ENCODE measurements at places on chromosomes 2 and 18.

GRCh38 chr2:241958818-241959545 lies 89.5 kb downstream of the RTP5 start:
- DNase-seq = no peak

- DNase-seq = no peak
Observed at GRCh38 chr18:12803069-12803936, 80.7 kb downstream of the PTPN2 start.

DNA sequence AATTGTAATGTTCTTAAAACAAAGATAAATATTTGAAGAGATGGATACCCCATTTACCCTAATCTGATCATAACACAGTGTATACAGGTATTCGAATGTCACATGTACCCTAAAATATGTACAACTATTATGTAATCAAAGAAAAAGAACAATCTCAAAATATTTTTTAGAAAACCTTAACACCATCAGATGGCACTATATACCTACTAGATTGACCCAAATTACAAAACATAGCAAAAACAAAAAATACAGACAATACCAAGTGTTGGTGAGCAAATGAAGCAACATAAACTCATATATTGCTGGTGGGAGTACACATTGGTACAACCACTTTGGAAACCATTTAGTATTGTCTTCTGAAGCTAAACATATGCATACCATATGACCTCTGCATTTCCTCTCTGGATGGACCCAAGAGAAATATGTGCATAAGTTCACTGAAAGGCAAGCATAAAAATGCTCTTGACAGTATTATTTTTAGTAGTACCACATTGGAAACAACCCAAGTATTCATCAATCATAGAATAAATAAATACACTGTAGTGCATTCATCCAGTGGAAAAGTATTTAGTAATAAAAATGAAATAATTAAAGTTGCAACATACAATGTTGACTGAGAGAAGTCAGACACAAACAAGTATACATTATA lies 55.8 kb downstream of the GDF7 start:
- no peak for DNase-seq

DNA sequence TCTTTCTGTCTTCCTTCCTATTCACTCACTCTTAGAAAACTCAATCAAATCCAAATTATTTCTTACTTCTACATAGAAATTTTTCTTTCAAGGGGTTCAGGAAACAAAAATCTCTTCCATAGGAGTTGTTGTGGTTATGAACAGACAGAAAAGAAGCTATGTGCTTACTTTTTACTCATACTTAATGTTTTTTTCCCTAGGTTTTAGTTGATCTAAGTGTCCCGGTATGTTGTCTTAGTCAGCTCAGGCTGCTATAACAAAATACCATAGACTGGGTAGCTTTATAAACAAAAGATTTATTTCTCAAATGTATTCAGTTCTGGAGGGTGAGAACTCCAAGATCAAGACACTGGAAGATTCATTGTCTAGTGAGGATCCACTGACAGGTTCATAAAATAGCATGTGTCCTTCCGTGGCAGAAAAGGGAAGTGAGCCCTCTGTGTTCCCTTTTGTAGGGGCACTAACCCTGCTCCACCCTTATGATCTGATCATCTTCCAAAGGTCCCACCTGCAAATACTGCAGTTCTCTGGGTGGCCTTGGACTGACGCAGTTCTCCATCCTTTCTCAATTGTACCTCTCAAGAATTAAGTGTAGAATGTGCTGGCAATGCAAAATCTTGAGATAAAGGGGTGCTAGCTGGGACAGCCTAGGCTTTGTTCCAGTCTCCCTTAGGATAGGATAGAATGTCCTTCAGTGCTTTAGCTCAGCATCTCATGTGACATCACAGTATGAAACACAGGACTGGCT lies 14.4 kb upstream of the VRK2 start:
- DNase-seq = no peak

- DNase-seq = no peak
Observed at GRCh38 chr2:218329826-218330593, 26.6 kb upstream of the CATIP start.

- DNase-seq = no peak
Observed at GRCh38 chr18:34121200-34121721, 103.5 kb downstream of the NOL4 start.

DNA sequence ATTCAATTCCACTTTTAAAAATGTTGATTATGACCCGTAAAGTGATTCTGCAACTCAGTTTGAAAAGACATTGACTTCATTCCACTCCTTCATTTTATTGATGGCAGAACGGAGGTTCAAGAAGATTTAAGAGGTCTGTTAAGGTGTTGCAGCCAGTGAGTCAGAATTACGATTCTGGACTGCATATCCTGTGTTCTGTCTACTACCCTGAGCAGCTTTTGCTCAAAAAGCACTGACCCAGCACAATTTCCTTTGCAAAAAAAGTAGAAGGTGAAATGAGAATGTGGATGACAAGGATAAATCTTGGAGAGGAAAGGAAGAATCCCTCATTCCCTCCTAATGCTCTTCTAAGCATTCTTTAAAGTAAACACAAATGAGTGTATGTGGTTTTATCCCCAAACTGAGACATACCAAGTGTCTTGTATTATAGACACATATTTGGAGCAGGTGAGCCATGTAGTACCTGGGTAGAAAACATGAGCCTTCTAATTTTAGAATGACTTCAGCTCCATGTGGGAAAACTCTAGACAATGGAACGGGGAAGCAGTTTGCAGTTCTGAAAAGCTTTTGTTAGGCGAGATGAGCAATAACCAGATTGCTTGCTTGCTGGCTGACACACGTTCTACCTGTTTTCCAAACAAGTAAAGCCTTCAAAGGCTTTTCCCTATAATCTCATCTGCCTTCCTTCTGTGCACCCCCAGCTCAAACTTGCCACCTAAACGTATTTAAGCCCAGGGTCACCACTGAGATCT lies 44.7 kb downstream of the TGFA start:
- DNase-seq = no peak

GRCh38 chr2:148861367-148861766 lies 13.7 kb upstream of the KIF5C start:
- no peak for DNase-seq

- DNase-seq = no peak
Observed at GRCh38 chr2:58045580-58046334, 849 bp upstream of the VRK2 start.

DNA sequence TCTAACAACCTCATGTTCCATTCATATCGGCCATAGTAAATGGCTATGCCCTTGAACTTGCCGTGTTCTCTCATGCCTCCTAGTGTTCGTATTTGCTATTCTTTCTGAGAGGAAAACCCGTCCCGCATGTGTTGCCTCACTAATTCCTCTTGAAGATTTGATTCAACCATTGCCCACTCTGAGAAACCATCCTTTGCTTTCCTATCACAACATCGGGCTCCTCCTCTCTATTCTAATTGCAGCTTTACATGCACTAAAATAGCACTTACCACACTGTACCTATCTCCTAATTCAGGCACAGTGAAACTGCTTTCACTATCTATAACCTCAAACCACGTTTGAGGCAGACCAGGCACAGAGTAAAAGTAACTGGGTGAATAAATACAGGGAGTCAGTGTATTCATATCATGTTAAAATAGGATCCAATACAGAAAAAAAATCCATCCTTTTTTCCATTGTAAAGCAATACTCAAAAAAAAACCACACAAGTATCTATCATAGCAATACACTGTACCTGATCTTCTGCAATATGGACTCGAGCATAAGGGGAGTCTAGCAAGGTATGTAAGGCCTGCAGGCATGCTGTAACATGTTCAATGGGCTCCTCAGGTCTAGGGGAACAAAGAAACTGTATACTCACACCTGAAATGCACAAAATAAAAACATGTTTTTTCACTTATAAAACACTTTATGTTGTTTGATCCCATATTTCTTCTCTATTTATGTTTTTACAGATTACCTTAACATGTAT lies 39.0 kb upstream of the STRN start:
- DNase-seq = no peak

- no peak for DNase-seq
Observed at GRCh38 chr18:41395695-41396094, 559.3 kb upstream of the PIK3C3 start.

- peak; percentile 63 for DNase-seq
Observed at GRCh38 chr2:25251422-25252273, 83.3 kb upstream of the POMC start.

DNA sequence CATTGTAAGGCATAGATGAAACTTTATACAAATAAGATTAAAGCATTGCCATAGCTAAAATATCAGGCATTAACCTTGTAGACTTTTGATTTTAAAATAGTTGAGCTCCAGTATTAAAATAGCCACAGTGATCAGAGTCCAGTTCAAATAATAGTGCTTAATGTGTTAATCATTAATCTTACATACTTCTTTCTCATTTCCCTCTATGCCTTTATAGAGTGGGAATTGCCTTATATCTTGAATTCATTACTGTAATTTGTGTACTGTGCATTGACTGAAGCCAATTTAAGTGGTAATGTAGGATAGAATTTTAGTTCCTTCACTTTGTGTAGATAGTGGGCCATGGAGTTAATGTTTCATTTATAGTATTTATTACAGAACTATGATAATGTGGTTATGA lies 549.2 kb upstream of the VWC2L start:
- no peak for DNase-seq

GRCh38 chr2:62687636-62688035 lies 17.9 kb upstream of the EHBP1 start:
- no peak for DNase-seq

DNA sequence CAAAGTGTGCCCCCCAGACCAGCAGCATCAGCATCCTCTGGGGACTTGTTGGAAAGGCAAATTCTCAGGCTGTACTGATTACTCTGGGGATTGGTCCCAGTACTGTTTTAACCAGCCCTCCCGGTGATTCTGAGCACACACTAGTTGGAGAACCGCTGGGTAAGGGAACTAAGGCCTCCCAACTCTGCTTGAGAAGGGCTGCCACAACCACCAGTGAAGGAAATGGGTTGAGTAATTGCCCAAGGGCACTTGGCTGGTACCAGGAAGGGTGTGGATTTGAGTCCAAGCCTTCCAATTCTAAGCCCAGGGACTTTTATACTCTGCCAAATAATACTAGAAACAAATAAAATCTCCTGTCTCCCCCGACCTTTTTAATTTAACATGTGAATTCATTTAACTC lies 219.9 kb downstream of the SETBP1 start:
- DNase-seq = no peak

DNA sequence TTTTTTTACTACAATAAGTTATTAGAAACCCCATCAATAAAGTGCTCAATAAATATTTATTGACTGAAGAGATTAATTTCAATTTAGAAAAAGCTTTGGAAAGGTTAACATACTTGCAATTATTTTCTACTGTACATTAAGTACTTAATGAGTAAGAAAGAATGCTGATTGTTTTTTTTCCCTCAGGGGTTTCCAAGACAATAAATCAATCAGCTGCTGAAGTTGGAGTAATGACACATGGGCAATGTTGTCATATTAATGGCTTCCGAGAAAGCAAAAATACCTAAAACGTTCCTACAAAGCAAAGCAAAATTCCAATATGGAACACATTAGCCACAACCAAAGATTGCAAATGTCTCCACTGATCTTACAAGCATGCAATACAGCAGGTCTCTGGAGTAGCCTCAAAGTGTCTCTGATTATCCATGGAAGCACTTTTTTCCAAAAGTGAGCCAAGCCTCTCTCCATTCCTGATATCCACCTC lies 66.7 kb downstream of the ZC3H6 start:
- no peak for DNase-seq

- no peak for DNase-seq
Observed at GRCh38 chr2:32902174-32902573, 44.6 kb upstream of the LTBP1 start.

- DNase-seq = no peak
Observed at GRCh38 chr2:75828826-75829225, 118.1 kb upstream of the GCFC2 start.

DNA sequence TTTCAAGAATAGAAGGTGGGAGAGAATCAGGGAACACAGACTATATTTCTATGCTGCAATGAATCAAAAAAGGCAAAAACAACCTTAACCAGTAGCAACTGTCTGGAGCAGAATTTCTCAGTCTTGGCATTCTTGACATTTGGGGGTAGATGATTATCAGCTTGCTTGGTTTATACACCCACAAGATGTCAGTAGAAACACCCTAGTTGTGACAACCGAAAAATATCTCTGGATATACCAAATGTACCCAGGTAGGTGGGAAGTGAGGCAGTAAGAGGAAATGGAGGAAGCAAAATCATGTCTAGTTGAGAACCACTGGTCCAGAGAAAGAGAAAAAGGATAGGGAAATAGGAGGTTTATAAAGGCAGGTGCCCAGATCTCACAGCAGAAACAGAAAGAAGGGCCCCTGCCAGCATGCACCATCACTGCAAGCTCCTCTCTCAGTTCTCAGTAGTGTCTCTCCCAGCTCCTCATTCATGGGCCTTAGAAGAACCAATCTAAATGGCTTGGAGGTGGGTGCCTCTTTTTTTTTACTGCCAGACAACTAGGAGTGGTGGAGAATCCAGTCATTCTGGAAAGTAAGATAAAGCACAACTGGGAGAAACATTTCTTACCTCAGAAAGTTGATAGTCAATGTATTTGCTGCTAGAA lies 50.4 kb downstream of the MBD2 start:
- no peak for DNase-seq

- DNase-seq = no peak
Observed at GRCh38 chr2:9667826-9668225, 37.0 kb upstream of the YWHAQ start.

DNA sequence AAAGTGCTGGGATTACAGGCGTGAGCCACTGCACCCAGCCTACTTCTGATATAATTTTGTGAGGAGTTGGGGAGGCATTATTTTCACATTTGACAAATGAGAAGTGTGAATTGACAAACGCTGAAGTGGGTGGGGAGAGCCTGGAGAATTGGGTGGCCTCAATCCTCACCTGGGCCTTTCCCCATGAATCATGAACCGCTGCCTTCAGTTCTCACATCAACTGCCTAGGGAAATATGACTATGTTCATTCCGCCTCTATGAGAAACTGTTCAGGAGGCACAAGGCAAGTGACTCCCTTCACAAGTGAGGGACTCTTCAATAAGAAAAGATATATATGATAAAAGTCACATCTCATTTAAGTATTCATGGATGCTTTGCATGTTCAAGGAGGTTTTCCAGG lies 96.6 kb upstream of the RND3 start:
- no peak for DNase-seq

DNA sequence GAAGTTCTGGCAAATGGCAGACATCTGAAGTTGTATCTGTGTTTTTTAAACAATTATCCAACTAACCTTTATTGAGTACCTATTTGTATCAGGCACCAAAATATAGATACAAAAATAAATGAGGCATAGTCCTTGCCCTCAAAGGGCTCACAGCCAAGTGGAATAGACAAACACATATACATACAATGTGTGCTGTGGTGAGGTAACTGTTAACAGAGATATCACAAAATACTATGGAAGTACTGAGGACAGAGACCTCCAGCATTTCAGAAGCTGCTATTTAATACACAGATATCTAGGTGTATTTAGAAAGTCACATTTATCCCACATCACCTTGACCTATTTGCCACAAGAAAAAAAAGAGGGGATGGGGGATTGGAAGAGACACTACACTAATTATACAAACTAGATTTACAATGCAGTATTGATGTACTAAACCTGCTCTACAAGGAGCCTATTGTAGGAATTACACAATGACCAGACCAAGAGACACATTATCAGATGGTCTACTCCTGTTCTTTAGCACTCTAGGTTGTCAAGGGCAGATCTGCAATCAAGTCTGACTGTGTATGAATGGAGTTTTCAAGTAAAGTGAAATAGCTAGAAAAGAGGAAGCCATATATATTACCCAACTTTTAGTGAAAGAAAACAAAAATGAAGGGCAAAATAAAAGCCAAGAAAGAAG lies 62.2 kb downstream of the SPIRE1 start:
- DNase-seq = no peak
